ENCODE measurements at places on chromosomes 11 and 22.

- DNase-seq, result no peak
Observed at GRCh38 chr11:111918390-111919256, at the start of gene C11orf52. C11orf52 (plus strand) TSS chr11:111918913; CDS start chr11:111918973, 60 bp downstream.

GRCh38 chr11:62600367-62601121 lies 1.1 kb downstream of the MTA2 start:
- DNase-seq, result no peak

DNA sequence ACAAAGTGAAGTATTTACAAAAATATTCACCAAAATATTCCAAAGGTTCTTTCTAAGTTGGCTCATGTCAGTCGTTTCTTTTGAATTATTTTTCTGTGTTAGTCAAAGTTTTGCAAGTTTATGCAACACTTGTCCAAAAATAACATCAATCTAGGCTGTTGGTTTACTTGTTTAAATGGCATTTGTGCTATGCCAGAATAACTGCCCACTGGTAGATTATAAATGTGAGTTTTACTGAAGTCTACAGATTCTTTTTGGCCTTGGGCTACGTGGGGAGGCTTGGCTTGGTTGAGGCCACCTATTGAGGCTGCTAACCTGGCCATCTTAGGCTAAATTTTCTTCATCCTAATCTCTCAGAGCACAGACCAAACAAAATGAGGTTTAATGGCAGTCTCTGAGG lies 1091.9 kb upstream of the RAG2 start:
- no peak for DNase-seq

DNA sequence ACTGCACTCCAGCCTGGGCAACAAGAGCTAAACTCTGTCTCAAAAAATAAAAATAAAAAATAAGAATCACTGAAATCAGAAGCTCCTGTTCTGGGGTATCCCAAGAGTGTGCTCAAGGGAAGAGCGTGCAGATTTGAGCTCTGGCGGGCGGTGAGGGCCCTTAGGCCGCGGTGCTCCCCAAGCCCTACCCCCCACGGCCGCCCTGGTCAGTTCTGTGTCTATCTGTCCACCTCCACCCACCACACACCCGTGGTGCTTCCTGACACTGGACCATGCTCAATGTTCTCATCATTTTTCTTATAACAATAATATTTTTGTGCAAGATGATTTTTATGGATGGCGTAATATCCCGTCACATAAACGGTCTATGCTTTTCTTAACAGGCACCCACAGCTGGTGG lies 71.1 kb downstream of the RTL6 start:
- DNase-seq, result no peak

- peak; percentile 63 for DNase-seq
Observed at GRCh38 chr22:30802202-30803166, 107.8 kb downstream of the OSBP2 start.

- DNase-seq, result no peak
Observed at GRCh38 chr11:27807596-27807995, 107.3 kb upstream of the BDNF start.

- no peak for DNase-seq
Observed at GRCh38 chr11:30322191-30322590, 713 bp upstream of the ARL14EP start.

GRCh38 chr11:12489246-12489772 lies 111.9 kb downstream of the PARVA start:
- no peak for DNase-seq

- no peak for DNase-seq
Observed at GRCh38 chr11:10762185-10762584, 11.1 kb downstream of the CTR9 start.

- no peak for DNase-seq
Observed at GRCh38 chr11:27187075-27187847, 146.6 kb downstream of the BBOX1 start.

DNA sequence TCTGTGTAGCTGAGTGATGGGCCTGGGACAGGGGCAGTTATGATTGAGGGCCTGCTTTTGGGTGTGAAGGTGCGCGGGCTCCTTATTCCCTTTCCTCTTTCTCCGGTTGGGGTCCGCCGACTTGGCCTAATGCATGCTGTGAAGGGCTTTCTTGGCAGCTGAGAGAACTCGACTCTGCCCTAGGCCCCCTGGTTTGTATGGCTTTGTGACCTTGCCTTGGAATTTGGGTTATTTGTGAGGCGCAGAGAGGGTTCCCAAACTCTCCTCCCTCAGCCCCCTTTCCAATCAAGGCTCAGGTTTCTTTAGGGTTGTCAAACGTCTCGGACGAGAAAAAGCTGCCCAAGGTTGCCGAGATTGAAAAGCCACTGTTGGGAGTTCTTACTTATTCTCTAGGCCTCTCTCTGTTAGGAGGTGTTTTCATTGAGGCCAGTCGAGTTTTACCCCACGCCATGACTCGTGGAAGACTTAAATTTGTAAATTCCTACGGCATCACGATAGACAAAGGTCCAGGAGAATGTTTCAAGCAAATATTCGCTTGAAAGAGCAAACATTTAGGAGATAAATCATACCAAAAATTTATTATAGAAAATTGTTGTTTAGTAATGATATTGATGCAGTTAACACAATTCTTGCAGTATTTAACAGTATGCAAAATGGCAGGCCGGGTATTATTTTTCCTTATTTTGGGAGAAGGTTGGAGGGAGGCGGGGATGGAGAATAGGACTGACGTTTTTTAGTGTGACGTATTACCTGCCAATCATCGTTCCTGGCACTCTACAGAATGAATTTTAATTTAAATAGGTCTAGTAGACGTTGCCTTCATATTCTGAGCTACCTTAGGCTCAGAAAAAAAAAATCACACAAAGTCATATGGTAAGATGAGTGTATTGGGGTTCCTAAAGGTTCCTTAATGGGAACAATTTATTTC lies 689 bp downstream of the PDHX start:
- DNase-seq, result peak; percentile 24

- peak; percentile 22 for DNase-seq
Observed at GRCh38 chr22:22710719-22711531, 66.5 kb downstream of the GGTLC2 start.

DNA sequence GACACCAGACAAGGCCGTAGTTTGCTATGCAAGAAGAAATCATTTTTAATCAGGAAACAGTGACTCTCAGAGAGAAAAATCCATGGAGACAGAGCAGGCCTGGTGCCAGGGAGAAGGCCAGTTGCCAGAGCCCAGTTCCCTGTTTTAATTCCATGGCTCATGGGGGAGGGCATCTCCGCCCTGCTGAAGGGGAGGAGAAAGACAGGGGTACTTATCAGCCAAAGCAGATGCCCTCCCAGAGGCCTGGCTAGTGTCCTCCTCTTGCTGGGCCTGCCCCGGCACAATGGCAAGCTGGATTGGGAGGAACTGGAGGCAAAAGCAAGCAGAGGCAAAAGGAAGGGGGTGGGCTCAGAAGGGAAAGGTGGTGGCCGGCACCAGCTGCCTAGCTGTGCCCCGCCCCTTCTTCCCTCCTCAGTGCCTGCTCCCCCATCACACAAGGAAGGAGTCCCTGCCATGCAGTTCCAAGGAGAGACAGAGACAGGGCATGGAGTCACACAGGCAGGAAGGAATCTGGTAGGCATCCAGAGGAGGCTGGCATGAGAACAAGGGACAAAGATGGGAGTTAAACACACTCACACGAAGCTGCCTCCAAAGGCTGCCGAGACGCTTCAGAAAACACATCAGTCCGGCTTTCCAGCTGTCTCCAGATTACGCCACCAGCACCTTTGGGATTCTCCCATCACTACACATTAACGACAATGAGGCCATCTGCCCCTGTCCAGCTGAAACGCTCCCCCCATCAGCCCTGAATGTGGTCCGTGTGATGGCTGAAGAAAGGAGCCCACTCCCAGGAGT lies 591.8 kb downstream of the BUD13 start:
- DNase-seq, result no peak

DNA sequence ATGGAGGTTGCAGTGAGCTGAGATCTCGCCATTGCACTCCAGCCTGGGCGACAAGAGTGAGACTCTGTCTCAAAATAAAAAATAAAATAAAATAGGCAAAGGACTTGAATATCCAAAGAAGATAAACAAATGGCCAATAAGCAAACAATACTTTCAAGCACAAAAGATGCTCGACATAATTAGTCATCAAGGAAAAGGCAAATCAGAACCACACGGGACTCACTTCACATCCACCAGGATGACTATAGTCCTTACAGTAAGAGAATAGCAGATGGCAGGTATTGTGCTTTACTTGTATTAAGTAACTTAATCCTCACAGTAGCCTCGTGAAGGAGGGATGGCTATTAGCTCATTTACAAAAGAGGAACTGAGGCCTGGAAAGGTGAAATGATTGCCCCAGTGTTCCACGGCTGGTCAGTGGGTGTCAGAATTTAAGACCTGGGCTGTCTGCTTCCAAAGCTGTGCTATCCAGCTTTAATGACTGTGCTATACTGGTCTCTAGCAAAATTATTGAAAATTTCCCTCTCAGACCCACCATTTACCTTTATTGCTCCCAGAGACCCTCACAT lies 40.2 kb upstream of the RBFOX2 start:
- DNase-seq, result no peak

DNA sequence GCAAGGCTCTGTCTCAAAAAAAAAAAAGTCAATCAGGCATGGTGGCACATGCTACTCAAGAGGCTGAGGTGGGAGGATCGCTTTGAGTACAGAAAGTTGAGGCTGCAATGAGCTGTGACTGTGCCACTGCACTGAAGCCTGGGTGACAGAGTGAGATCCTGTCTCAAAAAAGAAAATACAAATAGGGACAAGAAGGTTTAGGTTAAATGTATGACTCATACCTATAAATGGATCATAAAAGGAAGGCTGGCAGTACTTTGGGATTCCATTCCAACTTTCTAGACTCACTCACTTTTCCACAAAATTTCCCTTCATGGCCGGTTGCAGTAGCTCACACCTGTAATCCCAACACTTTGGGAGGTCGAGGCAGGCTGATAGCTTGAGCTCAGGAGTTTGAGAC lies 25.6 kb upstream of the OSBP start:
- peak; percentile 18 for DNase-seq

DNA sequence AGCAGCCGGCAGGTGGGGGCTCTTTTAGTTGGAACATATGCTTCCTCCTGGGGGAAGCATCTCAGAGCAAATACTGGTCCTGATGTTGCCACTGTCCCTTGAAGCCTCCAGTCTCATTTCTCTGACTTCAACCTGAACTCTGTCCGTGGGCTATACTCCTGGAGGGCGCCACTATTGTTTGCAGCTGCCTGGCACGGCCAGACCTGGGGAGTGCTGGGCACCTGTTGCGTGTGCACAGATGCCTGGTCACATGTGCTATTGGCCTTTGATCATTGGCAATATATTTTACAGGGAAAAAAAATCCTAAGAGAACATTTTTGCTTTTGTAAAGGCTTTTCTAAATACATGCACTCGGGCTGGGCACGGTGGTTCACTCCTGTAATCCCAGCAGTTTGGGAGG lies 18.2 kb downstream of the LHFPL7 start:
- DNase-seq, result no peak

- no peak for DNase-seq
Observed at GRCh38 chr11:119580751-119581150, 148.2 kb downstream of the NECTIN1 start.

GRCh38 chr22:27192135-27192829 lies 534.9 kb downstream of the MIAT start:
- no peak for DNase-seq

DNA sequence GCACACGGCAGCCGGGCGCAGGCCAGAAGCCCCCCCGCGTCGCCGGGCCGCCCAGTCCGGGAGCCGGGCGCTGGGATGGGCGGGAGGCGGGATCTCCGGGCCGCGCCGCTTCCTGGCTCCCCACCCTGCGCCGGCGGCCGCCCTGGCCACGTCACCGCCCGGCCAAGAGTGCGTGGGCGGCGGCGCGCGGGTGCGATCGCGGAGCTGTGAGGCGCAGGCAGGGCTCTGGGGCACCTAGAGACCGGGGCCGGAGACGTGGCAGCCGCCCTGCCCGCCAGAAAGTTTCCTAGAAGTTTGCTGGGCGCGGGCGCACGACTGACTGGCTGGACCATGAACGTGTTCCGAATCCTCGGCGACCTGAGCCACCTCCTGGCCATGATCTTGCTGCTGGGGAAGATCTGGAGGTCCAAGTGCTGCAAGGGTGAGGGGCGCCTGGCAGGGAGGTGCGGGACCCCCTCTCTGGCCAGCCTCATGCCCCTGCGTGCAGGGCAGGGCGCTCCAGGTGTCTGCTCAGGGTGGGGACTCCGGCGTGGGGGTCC lies at the start of gene KDELR3:
Gene KDELR3 (plus strand): TSS at position 193 of the 539 bp plus-strand sequence. CDS start 138 bp downstream, at position 331.
- DNase-seq, result no peak

GRCh38 chr11:132691848-132692550 lies 840.3 kb downstream of the OPCML start:
- DNase-seq, result no peak

DNA sequence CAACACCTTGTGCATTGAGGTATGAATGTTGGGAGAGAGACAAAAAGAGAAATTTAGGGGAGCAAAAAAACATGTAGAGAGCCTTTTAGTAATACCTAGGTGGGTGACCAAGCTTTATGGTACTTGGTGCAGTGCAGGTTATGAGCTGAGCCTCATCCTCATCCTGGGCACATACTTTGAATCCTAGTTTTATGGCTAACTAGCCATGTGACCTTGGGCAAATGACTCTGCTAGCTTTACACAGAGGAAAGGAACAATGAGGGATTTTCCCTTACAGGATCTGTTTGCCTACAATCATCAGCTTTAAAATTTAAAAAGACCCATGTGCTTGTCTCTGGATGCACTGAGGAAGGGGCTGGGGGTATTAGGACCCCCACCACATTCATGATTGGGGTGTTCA lies 187.8 kb upstream of the ISX start:
- DNase-seq, result no peak

DNA sequence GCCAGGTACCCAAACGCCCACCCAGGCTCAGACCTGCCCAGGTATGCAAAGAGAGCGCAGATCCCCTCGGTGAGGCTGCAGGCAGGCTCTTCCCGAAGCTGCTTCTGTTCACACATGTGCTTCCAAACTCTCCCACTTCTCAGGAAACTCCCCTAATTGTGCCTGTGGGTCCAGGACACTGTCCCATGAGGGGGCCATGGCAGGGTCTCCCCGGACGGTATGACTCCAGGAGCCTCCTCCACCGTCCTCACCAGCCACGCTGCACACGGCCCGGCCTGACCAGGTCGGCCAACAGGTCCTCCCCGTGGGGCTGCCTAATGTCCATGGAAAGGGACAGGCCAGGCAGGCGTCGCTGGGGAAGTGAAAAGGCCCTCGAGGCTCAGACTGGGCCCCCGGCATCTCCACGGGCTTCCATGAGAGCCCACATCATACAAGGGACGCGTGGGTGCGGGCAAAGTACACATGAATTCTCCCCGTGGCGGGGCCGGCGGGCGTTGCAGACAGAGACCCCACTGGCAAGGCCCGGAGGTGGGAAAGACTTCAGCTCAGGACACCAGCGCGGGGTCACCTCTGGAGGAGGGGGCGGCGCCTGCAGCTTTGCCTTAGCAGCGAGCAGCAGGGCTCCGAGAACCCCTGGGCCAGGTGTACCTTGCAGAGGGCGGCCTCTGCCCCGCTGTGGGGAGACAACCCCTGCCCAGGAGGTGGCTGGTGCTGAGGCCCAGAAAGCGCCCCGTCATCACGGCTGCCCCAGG lies 526.1 kb downstream of the BRD1 start:
- no peak for DNase-seq

DNA sequence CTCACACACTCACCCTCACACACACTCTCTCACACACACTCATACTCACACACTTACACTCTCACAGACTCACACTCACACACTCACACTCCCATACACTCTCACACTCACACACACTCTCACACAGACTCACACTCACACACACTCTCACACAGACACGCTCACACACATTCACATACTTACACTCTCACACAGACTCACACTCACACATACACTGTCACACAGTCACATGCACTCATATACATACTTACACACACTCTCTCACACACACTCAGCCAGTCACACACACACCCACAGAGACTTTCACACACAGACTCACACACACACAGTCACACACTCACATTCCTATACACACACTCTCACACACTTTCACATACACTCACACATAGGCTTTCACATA lies 1478.8 kb downstream of the BRD1 start:
- DNase-seq, result no peak

- no peak for DNase-seq
Observed at GRCh38 chr11:3126207-3126865, 38.8 kb downstream of the OSBPL5 start.
